ENCODE measurements at places on chromosomes 5 and 9. TPM values are rescaled to one million over a fixed set of nuclear protein-coding genes. Genes with fewer than 3 reads are reported as not detected.

Gene FGD3
- total RNA-seq = not detected

Gene FAM169A
- 0.16 TPM for total RNA-seq

Gene C1QTNF3
- total RNA-seq = 1.9 TPM

Gene UBE2B
- 19.8 TPM for total RNA-seq

Gene LCN1
- not detected for total RNA-seq

Gene DAB2
- total RNA-seq = 217 TPM

Gene PCAT7
- 0.09 TPM for total RNA-seq

Gene CDH9
- total RNA-seq = 0.16 TPM

Gene BTNL3
- not detected for total RNA-seq

Gene GPRIN1
- 7.1 TPM for total RNA-seq

Gene THBS4
- total RNA-seq = 1.5 TPM

Gene IRX2
- total RNA-seq = 0.90 TPM

Gene IL3
- total RNA-seq = not detected

Gene CFAP157
- 0.09 TPM for total RNA-seq

Gene SHC3
- 26.5 TPM for total RNA-seq

Gene MYOZ3
- total RNA-seq = 0.72 TPM

Gene ADRB2
- total RNA-seq = 0.16 TPM

Gene CCL27
- not detected for total RNA-seq
